ENCODE measurements at places on chromosomes 1 and 21. TPM values are rescaled to one million over a fixed set of nuclear protein-coding genes. Genes with fewer than 3 reads are reported as not detected.

Gene PEX11B
- 27.9 TPM for total RNA-seq

DNA sequence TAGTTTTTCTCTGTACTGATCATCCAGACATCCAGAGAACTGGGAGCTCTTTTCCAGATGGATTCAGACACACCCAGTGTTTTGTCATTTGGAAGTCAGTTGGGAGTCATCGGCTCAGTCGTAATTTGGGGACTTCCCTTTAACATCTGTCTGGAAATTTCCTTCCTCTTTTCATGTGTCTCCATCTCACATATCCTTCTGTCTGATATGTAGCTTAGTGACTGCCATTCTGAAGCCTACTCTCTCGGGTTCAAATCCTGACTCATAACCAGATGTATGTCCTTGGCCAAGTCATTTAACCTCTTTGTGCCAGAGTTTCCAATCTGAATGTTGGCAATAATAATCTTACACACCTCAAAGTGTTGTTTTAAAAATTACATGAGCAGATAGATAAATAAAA lies 3.0 kb downstream of the MORC3 start:
- DNase-seq = no peak

Gene GPR52
- 2.7 TPM for total RNA-seq

Gene KCNJ10
- 9.4 TPM for total RNA-seq

GRCh38 chr1:37732111-37732780 lies 32.7 kb downstream of the EPHA10 start:
- DNase-seq = no peak

- DNase-seq = peak; percentile 55
Measured at GRCh38 chr1:15799928-15800835, 7.3 kb downstream of the UQCRHL start.

Gene GJA4
- 25.7 TPM for total RNA-seq

GRCh38 chr1:163085904-163086268 lies 16.7 kb downstream of the RGS4 start:
- DNase-seq = no peak

DNA sequence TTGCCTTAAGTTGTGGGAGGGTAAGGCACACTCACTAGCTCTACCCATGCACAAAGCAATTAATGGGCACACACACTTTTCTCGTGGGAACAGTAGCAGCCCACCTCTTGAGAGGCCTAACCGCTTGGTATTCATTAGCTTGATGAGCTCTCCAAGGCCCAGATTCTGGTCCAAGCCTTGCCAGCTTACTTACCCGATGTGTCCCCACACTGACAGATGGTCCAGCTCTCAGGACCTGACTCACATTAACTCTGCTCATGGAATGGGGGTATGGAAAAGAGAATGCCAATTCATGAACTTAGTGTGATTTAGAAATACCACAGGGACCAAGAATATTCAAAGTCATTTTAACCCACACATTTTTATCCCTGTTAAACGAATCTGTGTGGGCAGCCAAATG lies 106.8 kb upstream of the CACHD1 start:
- DNase-seq = no peak

DNA sequence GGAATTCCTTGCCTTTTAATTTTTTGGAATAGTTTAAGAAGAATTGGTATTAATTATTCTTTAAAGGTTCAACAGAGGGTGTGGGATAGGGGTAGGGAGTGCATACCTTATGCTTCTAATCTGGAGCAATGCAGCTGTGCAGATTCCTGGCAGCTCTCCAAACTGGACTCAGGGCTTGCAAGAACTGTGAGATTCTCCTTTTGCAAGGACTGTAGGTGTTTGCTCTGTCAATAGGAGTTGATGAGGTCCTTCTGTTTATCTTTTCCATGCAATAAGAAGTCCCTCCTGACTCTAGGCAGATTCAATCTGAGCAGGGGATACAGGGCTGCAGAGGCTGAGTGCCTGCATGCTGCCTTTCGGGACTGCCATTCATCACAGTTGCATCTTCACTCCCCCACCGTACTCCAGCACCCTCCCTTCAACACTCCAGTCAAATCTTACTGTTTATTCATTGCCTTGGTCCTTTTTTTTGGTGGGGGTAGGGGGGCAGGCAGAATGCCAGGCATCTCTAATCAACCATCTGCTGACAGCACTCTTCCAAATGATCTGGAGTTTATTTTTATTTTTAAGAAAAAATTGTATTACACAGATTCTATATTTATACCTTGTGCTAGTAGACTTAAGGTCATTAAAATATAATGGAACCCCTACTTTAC lies 122.3 kb downstream of the DISC1 start:
- peak; percentile 14 for DNase-seq

DNA sequence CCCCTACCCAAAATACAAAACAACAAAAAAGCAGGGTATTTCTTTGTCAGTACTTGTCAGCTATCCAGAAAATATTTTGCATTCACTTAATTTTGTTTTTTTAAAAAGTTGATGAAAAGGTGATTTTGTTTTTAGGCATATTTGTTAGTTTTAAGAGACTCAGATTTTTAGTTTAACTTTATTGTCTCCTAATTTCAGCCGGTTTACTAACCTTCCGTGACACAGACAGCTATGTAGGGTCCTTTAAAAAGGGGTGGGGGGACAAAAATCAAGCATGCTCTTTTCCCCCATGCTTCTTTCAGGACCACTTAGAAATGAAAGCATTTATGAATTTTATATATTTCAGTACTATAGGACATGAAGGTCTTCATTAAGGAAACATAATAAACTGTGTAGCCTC lies 1.6 kb downstream of the PBX1 start:
- DNase-seq = no peak

GRCh38 chr1:222181191-222181590 lies 366.7 kb downstream of the HHIPL2 start:
- DNase-seq = no peak

DNA sequence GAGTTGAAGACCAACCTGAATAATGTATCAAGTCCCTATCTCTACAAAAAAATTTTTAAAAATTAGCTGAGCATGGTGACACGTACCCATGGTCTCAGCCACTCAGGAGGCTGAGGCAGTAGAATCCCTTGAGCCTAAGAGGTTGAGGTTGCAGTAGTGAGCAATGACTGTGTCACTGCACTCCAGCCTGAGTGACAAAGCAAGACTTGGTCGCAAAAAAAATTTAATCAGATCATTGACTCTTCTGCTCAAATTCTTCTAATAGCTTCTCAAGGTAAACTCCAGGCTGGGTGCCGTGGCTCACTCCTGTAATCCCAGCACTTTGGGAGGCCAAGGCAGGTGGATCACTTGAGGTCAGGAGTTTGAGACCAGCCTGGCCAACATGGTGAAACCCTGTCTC lies 85.9 kb upstream of the PUM1 start:
- DNase-seq = no peak

DNA sequence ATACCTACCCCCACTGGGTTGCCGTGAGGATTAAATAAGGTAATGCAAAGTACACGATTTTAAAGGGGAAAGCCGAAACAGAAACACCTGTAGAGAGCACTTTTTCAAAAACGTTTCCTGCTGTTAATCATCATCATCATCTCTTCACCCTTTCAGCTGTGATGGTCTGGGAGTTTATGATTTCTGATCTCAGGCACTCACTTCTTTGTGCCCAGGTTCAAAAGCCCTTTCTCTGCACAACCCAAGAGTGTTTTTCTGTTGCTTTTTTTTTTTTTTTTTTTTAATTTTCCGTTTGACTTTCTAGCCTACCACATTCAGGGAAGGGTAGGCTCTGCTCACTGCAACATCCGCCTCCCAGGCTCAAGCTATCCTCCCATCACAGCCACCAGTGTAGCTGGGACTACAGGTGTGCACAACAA lies 936 bp upstream of the UBXN11 start:
- DNase-seq = no peak

DNA sequence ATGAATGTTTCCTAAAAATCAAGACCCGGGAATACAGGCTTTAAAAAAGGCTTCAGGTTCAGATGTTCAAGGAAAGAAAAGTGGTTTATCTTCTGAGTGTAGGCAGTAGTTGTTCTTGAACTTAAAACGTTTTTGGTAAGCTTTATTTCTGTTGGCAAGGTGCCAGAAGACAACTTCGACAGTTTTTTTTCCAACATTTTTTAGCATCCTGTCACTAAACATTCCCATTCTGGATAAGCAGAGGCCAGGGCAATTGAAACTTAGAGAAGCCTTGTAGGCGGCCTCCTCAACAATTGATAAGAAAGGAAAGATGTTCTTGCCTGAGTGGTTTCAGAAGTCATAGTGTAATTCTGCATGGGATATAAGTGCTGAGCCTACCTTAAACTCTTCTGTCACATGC lies 66.7 kb downstream of the PATJ start:
- DNase-seq = no peak

DNA sequence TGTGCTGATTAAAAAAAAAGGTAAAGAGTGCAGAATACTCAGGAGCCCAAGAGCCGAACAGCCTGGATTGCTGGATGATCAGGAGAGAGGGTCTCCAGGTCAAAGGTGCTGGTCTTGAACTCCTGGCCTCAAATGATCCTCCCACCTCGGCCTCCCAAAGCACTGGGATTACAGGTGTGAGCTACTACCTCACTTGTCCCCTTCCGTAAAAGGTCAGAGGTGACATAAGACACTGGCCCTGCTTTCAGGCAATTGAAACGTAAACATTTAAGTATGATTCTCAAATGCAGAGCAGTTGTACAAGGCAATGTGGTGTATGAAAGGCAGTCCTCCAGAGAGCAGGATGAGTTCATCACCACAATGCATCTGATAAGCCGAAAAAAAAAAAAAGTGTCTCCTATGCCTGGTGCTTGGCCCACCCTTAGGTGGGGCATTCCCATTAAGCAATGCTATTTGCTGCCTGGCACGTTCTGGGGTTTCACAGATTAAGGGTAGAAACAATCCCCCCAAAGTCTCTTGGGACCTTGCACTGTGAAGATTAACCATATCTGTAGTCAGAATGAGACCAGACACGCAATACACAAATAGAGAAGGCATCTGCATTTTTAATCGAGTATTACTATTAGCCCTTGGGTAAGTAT lies 47.7 kb downstream of the PARP1 start:
- no peak for DNase-seq

DNA sequence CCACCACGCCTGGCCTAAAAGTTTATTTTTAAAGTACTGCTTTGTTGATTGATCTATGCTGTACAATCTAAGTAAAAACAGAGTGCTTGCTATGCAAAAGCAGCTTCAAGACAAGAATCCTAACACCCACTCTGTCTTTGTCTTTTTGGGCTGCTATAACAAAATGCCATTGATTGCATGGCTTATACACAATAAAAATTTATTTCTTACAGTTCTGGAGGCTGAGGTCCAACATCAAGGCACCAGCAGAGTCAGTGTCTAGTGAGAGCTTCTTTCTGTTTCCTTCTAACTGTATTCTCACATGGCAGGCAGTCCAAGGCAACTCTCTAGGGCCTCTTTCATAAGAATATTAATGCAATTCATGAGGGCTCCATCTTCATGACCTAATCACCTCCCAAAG lies 63.6 kb upstream of the GJA5 start:
- DNase-seq = no peak

DNA sequence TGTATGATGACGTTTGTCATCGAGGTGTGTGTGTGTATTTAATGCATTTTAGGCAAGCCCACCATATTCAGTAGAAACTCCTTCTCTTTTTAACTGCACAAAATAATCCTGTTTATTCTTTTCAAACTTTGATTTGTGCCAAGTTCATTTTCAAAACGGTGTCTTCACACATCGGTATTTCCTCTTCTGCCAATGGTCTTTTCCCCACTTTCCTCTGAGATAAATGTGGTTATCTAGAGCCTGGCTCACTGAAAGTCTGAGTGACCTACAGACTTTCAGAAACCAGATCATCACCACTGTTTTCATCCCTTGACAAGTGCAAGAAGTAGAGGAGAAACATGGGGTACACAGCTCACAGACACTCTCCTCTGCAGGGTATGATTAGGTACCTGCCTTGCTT lies 69.4 kb downstream of the GPATCH2 start:
- DNase-seq = no peak

DNA sequence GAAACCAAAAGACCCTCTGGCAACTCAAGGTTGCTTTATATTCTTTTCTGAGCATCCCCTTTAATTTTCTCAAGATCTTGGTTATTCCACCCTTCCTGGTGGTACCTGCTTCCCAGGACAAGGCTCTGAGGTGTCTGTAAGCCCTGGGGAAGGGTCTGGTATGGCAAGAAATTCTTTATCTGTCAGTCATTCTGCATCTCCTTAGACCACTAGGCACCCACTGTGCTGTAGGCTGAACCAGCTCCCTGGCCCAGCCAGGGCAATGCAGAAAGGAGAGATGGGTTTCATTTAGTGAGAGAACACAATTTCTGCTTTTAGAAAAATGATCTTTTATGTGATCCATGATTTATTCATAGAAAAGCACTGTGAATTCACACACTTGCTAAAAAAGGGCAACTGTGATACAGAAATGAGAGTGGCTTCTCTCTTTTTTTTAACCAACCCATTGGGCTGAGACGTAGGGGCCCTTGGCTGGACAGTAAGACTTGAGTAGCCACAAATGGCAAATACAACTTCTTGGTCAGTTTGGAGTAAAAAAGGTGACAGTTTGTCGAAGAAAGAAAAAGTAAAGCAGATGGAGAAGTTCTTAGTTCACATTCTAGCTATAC lies 4.1 kb downstream of the UROD start:
- no peak for DNase-seq

Gene CHTOP
- total RNA-seq = 66.6 TPM

Gene AIRE
- not detected for total RNA-seq

DNA sequence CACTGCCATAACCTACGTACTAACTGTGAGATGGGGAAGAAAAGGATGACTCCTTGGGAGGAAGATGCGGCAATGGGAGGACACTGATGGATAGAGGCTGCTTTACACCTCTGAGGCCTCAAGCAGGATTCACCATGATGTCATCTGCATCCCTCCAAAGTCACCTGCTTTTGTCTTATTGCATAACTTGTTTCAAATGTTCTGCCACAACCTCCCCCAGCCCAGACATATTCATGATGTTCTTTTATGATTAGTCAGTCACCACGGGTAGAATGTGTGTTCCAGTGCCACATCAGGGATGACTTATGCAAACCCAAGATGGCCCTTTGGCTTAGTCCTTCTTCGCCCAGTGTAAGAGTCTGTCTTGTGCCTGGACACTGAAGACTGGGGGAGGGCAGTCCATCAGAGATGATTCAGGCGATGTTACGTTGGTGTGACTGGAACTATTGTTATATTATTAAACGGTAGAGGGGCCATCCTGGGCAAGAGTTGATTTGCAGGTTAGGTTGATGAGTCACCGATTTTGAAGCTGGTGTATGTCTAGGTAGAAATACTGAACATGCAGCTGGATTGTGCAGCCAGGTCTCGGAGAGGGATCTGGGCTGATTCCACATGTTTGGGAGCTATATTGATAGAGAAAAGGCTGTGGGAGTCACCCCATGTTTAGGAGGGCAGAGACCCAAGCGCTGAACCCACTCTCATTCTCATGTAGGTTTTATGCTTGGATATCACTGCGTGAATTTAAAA lies 32.6 kb downstream of the RYR2 start:
- no peak for DNase-seq

DNA sequence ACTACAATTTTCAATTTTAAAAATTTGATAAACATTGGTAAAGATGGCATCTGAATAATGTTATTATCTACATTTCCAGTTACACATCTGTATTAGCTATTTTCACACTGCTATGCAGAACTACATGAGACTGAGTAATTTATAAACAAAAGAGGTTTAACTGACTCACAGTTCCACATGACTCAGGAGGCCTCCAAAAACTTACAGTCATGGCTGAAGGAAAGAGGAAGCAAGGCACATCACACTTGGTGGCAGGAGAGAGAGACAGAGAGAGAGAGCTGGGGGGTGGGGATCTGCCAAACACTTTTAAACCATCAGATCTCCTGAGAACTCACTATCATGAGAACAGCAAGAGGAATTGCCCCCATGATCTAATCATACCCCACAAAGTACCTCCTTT lies 850.0 kb downstream of the LTN1 start:
- no peak for DNase-seq

- DNase-seq = no peak
Measured at GRCh38 chr1:47908258-47908657, 88.9 kb downstream of the TRABD2B start.

Data from tibial nerve (tissue), 4 donors.